ENCODE measurements at places on chromosomes 1 and 21.

GRCh38 chr1:62373221-62373620, 54.0 kb upstream of the KANK4 start:
- no peak for DNase-seq

- no peak for DNase-seq
Observed at GRCh38 chr1:185862235-185862634, 128.0 kb downstream of the HMCN1 start.

DNA sequence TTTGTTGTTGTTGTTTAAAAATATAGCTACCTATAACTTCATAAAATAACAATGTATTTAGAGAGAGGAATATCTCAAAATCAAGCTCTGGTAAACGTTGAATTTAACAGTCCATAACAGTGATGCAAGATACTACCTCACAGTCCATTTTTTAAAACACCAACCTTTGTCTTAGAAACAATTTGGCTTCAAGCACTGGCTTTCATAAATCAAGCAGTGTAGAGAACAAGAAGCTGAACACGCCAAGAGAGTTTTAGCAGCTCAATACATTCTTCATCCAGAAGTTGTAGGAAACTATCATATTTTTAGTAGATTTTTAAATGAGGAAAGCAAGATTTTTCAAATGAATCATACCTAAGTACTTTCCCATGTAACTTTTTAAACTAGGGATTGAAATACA, 334.3 kb upstream of the ADAMTS5 start:
- DNase-seq: no peak

GRCh38 chr1:117240547-117240946, 29.8 kb upstream of the VTCN1 start:
- no peak for DNase-seq

- DNase-seq: no peak
Observed at GRCh38 chr1:171990371-171990770, 149.1 kb downstream of the DNM3 start.

GRCh38 chr1:220207411-220207810, 64.8 kb downstream of the RAB3GAP2 start:
- DNase-seq: peak; percentile 51

DNA sequence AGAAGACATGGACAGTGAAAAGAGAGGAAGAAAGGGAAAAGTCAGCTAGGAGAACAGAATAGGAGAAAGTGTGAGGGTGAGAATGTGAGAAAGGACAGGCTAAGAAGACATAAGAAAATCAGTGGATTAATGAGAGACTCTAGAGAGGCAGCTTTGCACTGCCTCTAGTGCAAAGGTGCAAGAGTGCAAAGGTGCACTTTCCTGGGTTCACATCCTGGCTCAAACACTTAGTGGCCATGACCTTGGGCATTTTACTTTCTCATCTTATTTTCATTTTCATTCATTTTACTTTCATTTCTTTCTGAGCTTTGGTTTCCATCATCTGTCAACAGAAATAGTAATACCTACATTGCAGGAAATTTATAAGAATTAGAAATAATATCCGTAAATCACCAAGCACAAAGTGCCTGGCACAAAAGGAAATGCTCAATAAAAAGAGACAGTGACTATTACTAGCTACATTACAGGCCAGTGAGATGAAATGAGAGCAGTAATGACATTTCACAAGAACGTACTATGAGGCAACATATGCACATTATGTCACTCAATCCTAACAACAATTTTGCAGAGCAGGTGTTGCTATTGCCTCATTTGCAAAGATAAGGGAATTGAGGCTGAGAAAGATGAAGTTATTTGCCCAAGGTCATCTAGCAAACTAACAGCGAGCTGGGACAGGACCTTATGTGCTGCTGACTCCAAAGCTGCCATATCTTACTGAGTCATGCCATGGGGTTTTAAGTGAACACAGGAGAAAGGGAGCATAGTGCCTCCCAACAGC, 107.0 kb upstream of the TLR5 start:
- DNase-seq: no peak

- DNase-seq: no peak
Observed at GRCh38 chr21:28410256-28410655, 582.4 kb downstream of the LTN1 start.

GRCh38 chr1:59605761-59606160, 209.0 kb upstream of the HOOK1 start:
- DNase-seq: no peak

- DNase-seq: no peak
Observed at GRCh38 chr1:42118125-42118524, 35.1 kb upstream of the GUCA2B start.

DNA sequence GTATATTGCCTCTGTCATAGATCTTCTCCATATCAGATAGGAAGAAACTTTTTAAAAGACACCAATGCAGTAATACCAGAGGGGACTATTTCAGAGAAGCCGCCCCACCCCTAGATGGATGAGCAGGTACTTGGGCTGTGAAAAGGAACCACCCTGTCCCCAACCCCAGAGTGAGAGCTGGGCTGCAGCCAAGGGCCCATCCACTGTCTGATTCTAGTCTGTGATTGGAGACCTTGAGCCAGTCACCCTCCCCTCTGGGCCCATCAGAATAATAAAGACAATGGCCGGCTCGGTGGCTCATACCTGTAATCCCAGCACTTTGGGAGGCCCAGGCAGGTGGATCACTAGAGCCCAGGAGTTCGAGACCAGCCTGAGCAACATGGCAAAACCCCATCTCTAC, 5.0 kb downstream of the CLEC20A start:
- DNase-seq: no peak

DNA sequence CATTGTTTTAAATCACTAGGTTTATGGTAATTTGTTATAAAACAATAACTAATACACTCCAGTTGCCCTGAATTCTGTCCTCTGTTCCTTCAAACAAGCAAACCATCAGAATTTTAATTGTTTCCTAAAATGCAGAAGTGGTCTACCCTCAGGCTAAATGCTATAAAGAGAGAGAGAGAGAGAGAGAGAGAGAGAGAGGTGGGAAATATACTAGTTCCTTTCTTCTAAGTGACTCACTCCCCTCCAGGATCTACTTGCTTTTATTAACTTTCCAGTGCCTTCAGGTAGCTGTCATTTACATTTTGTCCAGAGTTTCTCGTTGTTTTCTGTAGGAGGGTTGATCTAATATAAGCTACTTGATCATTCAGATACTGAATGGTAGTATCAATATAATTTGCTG, 26.4 kb downstream of the LRRC53 start:
- DNase-seq: no peak

GRCh38 chr21:45811136-45811535, 167.6 kb downstream of the PCBP3 start:
- DNase-seq: no peak

GRCh38 chr21:36386031-36386642, 945 bp downstream of the CHAF1B start:
- DNase-seq: no peak

DNA sequence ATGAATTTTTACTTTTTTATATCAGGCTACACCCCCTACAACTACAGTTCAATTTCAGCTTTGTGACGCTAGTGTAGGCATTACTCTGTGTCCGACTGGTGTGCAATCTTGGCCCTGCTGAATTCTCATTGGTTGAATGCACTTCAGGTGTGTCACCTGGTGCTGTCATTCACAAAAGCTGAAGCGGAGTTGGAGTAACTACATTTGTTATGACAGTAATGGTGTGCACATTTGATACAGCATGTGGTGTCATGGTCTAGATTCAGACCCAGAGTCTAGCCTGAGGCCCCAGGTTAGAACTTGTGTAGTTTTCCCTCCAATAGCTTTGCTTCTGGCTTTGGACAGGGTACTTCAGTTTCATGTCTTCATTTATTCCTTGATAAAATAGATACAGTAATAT, 88.7 kb downstream of the C1orf94 start:
- no peak for DNase-seq
